Activated naive CD8-positive, alpha-beta T cell treated with anti-CD3 and anti-CD28 coated beads, Interleukin-2, amount 10 ng/mL, durations not matched to agents 7 days and 5 days (primary cell): ENCODE measurements at places on chromosomes 11 and 22.

DNA sequence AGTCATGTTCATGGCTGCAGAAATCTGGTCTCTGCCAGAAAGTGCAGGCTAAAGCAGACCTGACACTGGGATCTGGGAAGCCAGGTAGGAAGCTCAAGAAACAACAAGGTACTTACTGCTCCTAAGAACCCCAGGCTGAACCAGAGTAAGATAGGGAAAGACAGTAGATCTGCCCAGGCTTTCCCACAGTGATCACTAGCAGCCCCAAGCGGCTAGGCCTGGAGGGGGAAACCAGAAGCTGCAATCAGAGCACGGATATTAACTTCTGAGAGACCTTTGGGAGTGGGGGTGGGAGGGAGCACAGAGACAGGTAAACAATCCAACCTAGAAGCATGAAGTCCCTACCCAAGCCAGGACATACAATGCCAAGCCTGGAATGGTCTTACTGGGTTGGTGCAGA lies 135.2 kb upstream of the C11orf58 start:
- DNase-seq = no peak

- DNase-seq = no peak
Observed at GRCh38 chr11:107713009-107713408, 1.2 kb upstream of the SLN start.

DNA sequence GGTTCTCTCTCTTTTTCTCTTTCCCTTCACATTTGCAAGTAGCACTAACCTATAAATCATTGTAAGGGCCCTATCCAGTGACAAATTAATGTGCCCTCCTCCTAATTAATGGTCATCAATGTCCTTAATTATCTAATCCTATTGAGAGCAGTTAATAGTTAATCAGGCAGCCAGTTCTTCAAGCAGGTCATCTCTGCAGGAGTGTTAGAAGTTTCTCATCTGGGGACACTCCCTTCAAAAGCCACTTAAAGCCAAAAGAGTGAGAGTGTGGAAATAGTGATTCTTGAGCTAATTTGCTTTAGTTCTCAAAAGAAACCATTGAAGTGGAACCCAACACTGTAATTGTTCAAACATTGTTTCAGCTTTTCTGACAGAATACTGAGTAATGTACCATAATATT lies 141.6 kb downstream of the ELP4 start:
- no peak for DNase-seq

DNA sequence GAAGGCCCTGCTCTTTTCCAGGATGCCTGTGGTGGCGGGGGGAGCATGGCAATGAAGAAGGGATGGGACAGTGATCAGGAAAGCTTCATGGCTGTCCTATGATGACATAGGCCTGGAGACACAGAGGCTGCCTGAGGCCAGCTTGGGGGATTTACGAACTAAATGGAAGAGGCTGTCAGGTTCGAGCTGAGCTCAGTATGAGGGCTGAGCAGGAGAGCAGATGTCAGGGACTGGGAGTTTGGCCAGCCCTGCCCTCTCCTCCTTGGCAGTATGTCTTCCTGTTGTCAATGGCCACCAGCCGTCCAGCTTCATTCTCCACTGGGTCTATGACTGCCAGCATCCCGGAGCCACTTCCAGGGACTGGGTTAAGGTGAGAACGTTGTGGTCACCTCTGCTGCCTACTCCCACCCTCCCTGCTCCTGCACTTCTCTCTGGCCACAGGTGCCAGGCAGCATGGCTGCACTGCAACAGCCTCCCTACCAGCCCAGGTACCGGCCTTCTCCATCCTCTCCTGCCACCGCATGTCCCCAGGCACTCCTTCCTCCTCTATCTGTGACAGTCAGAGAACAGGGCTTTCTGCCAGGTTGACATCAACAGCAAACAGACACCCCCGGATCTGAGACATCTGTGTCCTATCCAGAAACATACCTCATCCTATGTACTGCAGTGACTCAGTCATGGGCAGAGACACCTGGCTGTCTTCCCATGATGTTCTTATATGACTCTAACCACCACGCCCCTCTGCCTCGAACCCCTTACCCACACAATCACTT lies 75.1 kb downstream of the KIRREL3 start:
- DNase-seq = no peak

GRCh38 chr11:16097543-16097942 lies 258.8 kb downstream of the SOX6 start:
- no peak for DNase-seq

GRCh38 chr22:29883775-29884097 lies 762 bp downstream of the MTMR3 start:
- DNase-seq = peak; percentile 68

GRCh38 chr22:28112548-28113043 lies 193.5 kb upstream of the PITPNB start:
- DNase-seq = no peak

- DNase-seq = no peak
Observed at GRCh38 chr11:57432714-57433163, 5.8 kb upstream of the SLC43A3 start.

- DNase-seq = no peak
Observed at GRCh38 chr11:25597696-25598095, 734.2 kb upstream of the ANO3 start.

DNA sequence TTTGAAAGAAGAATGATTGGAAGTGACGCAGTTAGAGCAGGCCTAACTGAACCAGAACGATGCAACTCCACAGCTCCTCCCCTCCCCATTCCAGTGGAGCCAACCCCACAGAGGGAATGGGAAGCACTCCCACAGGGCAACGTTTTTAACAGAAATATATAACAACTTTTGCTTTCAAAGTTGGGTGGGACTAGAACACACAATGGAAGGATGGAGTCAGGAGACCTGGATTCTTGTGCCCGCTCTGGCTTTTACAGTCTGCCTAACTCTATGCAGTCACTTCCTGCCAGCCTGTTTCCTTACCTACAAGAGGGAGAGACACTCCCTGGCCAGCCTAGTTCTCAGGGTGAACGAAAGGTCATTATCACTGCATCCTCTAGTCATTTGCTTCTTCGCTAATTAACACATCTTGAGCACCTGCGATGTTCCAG lies 75.5 kb downstream of the PACSIN2 start:
- no peak for DNase-seq
